Spinal cord (tissue), 10 donors: ENCODE measurements at places on chromosomes 5 and 9. TPM values are rescaled to one million over a fixed set of nuclear protein-coding genes. Genes with fewer than 3 reads are reported as not detected.
A peak's percentile ranks its signal among the peaks of the same experiment; 100 is the strongest.

MAPK9 gene
- 91.4 TPM for total RNA-seq

SPATA31C1 gene
- 0.17 TPM for total RNA-seq

HCN1 gene
- 16.7 TPM for total RNA-seq

MEGF9 gene
- total RNA-seq: 61.0 TPM

FOXD4L5 gene
- 0.40 TPM for total RNA-seq

MEIKIN gene
- 1.9 TPM for total RNA-seq

FCN1 gene
- total RNA-seq: 13.8 TPM

LCN9 gene
- not detected for total RNA-seq

DNA sequence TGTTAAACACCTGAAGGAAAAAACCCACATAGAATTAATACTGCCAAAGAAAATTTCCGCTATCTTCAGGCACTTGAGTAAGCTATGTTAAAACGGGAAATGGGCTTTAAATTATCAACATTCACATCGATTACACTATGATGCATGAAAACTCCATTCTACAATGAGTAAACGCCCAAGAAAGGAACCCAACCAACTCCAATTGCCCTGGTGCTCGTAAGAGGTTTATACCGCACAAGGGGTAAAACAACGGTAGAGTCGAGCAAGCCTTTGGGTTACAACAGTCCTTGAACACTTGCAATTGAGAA, 1.0 kb downstream of the AGTPBP1 start:
- DNase-seq: no peak
- no peaks in the 10 kb centered on the region for H3K27me3 ChIP-seq
- H3K4me1 ChIP-seq: no peaks in the 10 kb centered on the region
- H3K36me3 ChIP-seq: no peaks in the 10 kb centered on the region
- H3K27ac ChIP-seq: peak overlapping the region; percentile 81

GRCh38 chr5:62310426-62311143, 4.6 kb downstream of the KIF2A start:
- no peak overlapping the region for H3K4me3 ChIP-seq
- H3K4me1 ChIP-seq: peaks cover 8% of the 10 kb centered on the region
- no peaks in the 10 kb centered on the region for H3K36me3 ChIP-seq
- H3K27ac ChIP-seq: no peak overlapping the region
- H3K27me3 ChIP-seq: no peaks in the 10 kb centered on the region

GRCh38 chr5:3142261-3143027, 391.0 kb upstream of the IRX2 start:
- H3K27ac ChIP-seq: no peak overlapping the region
- H3K27me3 ChIP-seq: no peaks in the 10 kb centered on the region
- H3K36me3 ChIP-seq: no peaks in the 10 kb centered on the region
- no peak for DNase-seq

DNA sequence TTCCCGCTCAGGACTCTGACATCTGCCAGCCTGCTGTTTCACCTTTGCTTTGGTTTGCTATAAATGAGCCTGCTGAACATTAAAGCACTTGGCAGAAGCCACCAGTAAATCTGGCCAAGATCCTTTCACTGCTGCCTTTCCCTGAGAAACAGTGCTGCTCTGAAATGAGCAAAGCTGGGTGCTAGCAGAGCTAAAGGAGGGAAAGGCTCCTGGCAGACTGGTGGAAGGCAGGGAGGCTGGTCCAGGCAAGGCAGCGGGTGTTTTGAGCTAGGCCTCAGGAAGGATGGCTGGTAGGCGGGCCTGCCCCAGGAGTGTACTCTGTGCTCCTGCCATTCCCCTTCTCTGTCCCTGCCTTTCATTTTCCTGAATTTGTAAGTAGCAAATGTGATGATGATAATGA, 52.5 kb upstream of the PTGS1 start:
- no peaks in the 10 kb centered on the region for H3K27me3 ChIP-seq
- peaks cover 19% of the 10 kb centered on the region for H3K4me1 ChIP-seq
- no peak overlapping the region for H3K4me3 ChIP-seq
- peak; percentile 78 for DNase-seq
- H3K27ac ChIP-seq: peak overlapping the region; percentile 20
- peaks cover 5% of the 10 kb centered on the region for H3K36me3 ChIP-seq

DNA sequence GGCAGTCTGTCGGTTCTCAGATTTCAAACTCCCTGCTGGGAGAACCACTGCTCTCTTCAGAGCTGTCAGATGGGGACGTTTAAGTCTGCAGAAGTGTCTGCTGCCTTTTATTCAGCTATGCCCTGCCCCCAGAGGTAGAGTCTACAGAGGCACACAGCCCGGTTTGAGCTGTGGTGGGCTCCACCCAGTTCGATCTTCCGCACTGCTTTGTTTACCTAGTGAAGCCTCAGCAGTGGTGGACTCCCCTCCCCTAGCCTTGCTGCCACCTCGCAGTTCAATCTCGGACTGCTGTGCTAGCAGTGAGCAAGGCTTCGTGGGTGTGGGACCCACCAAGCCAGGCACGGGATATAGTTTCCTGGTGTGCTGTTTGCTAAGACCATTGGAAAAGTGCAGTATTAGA, 8.0 kb downstream of the SLC27A6 start:
- no peaks in the 10 kb centered on the region for H3K27me3 ChIP-seq
- no peak overlapping the region for H3K27ac ChIP-seq
- H3K4me1 ChIP-seq: peaks cover 5% of the 10 kb centered on the region
- H3K4me3 ChIP-seq: no peak overlapping the region
- no peak for DNase-seq
- no peaks in the 10 kb centered on the region for H3K36me3 ChIP-seq

- H3K27me3 ChIP-seq: no peaks in the 10 kb centered on the region
- no peaks in the 10 kb centered on the region for H3K36me3 ChIP-seq
- H3K27ac ChIP-seq: no peak overlapping the region
- H3K4me1 ChIP-seq: no peaks in the 10 kb centered on the region
- no peak for DNase-seq
Observed at GRCh38 chr5:16906255-16906654, 29.8 kb downstream of the MYO10 start.

- H3K36me3 ChIP-seq: peaks cover 34% of the 10 kb centered on the region
- H3K4me1 ChIP-seq: peaks cover 22% of the 10 kb centered on the region
- DNase-seq: no peak
- H3K27me3 ChIP-seq: no peaks in the 10 kb centered on the region
Observed at GRCh38 chr9:125240649-125240999, 519 bp downstream of the HSPA5 start.

DNA sequence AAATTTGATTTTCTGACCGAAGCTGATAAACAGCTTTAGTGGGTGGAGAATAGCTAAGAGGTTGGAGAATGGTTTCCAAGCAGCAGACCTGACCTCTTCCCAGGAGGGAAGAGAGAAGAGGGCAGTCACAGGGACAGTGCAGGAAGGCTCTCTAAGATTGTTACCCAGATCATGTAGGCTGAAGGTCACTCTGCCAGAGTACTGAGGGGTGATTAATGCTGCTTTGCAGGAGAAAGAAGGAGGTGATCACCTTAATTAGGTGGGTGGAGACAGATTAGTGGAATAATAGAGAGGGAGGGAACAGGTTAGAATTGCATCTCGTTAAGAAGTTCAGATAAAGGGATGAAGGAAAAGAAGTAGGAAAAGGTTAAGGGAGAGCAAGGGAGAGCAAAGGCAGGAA, 440.5 kb downstream of the BRINP1 start:
- DNase-seq: peak; percentile 19
- no peaks in the 10 kb centered on the region for H3K4me1 ChIP-seq
- no peak overlapping the region for H3K4me3 ChIP-seq
- H3K36me3 ChIP-seq: no peaks in the 10 kb centered on the region

DNA sequence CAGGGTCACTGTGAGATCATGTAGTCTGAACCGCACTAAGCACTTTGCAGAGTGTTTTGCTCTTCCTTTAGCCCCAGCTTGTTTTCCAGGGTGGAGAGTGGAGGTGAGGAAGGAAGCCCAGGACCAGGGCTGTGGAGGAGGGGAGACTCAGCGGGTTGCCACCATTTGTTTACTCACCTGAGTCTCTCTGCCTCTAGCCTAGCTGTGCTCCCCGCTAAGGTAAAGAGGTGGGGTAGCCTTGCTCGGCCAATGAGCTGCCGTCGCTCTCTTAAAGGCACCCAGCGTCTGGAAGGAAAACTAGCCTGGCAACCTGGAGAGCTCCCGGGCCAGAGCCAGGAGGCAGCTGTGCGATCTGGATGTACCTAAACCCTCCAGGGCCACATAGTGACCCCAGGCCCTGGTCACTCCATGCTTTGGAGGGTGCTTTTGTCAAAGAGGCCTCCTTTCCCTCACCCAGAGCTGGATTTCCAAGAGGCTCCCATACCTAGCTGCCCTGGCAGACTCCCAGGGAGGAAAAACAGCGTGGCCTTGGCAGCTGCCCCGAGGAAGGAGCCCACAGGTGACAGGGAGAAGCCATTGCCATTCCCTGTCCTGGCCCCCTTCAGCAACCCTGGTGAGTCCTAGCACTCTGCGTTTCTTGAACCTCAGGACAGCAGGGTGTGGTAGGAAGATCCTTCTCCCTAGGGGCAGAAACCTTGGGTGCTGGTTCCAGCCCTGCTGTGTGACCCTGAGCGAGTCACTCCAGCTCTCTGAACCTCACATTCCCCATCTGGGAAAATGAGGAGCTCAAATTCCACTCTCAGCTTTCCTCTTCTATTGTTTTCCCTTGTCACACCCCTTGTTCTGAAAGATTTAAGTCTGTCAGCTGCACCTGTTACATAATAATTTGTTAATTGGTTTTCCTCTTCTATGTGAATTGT, 42.4 kb upstream of the LARP1 start:
- H3K4me1 ChIP-seq: peaks cover 3% of the 10 kb centered on the region
- H3K36me3 ChIP-seq: no peaks in the 10 kb centered on the region
- no peak for DNase-seq

DNA sequence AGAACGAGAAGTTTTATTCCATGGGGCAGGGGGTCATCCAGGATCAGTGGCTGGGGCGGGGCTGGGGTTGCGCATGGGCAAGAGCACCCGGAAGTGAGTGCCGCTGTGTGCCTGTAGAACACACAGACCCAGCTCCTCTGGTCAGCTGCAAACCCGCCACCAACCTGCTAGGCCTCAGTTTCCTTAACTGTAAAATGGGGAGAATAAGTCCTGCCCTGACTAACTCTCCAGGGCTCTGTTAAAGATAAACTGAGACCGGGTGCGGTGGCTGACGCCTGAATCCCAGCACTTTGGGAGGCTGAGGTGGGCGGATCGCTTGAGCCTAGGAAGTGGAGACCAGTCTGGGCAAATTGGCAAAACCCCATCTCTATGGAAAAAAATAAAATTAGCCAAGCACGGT, 152.2 kb downstream of the GABBR2 start:
- peaks cover 24% of the 10 kb centered on the region for H3K4me1 ChIP-seq
- no peaks in the 10 kb centered on the region for H3K36me3 ChIP-seq
- no peak overlapping the region for H3K4me3 ChIP-seq
- no peak for DNase-seq
- H3K27me3 ChIP-seq: no peaks in the 10 kb centered on the region

- DNase-seq: no peak
- H3K4me3 ChIP-seq: no peak overlapping the region
- no peaks in the 10 kb centered on the region for H3K4me1 ChIP-seq
- no peaks in the 10 kb centered on the region for H3K36me3 ChIP-seq
- no peaks in the 10 kb centered on the region for H3K27me3 ChIP-seq
Observed at GRCh38 chr5:118310401-118310800, 677.9 kb downstream of the DTWD2 start.

DNA sequence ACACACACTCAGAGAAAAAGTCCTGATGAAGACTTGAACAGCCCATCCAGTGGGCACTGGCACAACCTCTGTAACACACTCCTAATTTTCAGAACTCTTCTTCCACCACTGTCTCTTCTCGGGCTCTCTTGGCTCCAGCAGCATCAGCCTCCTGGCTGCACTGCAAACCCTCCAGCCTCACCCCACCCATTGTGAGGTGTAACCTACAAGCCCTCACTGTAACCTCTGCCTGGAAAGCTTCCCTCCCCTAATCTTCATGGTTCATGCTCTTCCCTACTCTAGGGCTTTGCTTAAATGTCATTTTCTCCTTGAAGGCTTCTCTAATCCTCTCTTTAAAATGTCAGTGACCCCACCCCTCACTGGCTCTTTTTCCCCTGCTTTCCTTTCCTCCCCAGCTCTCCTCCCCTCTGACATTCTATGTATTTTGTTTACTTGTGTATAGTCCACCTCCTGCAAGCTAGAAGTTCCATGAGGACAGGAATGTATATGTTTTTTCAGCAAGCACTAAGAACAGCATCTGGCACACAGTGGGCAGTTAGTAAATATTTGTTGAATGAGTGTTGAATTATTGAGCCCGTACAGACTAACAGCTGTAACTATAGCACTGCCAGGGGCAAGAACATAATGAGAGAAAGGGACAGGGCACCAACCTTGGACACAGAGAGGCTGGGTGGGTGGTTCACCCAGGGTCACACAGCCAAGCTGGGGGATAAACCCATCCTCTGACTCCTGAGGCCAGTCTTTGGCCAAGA, 76.4 kb downstream of the ESM1 start:
- H3K4me3 ChIP-seq: no peak overlapping the region
- H3K27ac ChIP-seq: no peak overlapping the region
- H3K36me3 ChIP-seq: no peaks in the 10 kb centered on the region
- H3K27me3 ChIP-seq: no peaks in the 10 kb centered on the region
- H3K4me1 ChIP-seq: no peaks in the 10 kb centered on the region

DNA sequence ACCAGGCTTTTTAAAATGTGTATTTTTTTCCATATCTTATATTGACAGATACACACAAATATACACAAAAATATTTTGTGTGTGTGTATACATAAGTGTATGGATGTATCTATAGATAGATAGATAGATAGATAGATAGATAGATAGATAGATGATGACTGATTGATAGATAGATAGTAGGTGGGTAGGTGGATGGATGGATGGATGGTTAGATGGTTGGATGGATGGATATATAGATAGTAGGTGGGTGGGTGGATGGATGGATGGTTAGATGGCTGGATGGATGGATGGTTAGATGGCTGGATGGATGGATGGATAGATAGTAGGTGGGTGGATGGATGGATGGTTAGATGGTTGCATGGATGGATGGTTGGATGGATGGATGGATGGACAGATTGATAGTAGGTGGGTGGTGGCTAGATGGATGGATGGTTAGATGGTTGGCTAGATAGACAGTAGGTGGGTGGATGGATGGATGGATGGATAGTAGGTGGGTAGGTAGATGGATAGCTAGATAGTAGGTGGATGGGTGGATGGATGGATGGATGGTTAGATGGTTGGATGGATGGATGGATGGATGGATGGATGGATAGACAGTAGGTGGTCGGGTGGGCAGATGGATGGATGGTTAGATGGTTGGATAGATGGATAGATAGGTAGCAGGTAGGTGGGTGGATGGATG, 156.2 kb downstream of the NR3C1 start:
- H3K27ac ChIP-seq: no peak overlapping the region
- H3K27me3 ChIP-seq: no peaks in the 10 kb centered on the region
- H3K4me3 ChIP-seq: no peak overlapping the region
- DNase-seq: no peak

DNA sequence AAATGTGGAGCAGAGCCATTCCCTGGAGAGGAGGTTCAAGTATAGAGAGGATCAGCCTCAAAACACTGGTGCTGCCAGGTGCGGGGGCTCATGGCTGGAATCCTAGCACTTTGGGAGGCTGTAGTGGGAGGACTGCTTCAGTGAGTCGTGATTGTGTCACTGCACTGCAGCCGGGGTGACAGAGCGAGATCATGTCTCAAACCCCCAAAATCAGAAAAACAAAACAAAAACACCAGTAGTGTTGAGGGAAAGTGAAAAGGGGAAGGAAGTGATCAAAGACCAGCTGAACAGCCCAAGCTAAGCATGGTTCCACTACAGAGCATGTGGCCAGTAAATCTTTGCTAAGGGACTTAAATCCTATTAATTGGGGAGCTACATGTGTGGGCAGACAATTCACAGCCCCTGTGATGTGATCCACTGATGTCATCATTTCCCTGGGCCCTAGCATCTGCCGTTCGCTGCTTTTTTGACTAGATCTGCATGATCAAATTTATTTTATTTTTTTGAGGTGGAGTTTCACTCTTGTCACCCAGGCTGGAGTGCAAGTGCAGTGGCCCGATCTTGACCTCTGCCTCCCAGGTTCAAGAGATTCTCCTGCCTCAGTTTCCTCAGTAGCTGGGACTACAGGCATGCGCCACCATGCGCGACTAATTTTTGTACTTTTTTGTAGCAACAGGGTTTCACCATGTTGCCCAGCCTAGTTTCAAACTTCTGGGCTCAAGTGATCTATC, 2.7 kb upstream of the PCBD2 start:
- H3K4me3 ChIP-seq: no peak overlapping the region
- DNase-seq: no peak
- no peak overlapping the region for H3K27ac ChIP-seq
- H3K36me3 ChIP-seq: peaks cover 24% of the 10 kb centered on the region
